Right cardiac atrium (tissue), 5 donors: ENCODE measurements at places on chromosomes 2 and 18. TPM values are rescaled to one million over a fixed set of nuclear protein-coding genes. Genes with fewer than 3 reads are reported as not detected.

Gene OR6B2
- not detected for polyA plus RNA-seq

Gene SGPP2
- polyA plus RNA-seq = 4.7 TPM

Gene MBD2
- 27.3 TPM for polyA plus RNA-seq

Gene SRD5A2
- not detected for polyA plus RNA-seq

Gene SH3RF3
- polyA plus RNA-seq = 5.7 TPM

Gene RNU2-63P
- not detected for polyA plus RNA-seq

Gene IL1F10
- polyA plus RNA-seq = not detected

Gene CYS1
- polyA plus RNA-seq = 6.7 TPM

Gene TSPYL6
- not detected for polyA plus RNA-seq

Gene GKN2
- polyA plus RNA-seq = not detected

Gene C2orf15
- 0.25 TPM for polyA plus RNA-seq
